NCI-H69 (cell line): ENCODE measurements at places on chromosomes 7 and 10.

DNA sequence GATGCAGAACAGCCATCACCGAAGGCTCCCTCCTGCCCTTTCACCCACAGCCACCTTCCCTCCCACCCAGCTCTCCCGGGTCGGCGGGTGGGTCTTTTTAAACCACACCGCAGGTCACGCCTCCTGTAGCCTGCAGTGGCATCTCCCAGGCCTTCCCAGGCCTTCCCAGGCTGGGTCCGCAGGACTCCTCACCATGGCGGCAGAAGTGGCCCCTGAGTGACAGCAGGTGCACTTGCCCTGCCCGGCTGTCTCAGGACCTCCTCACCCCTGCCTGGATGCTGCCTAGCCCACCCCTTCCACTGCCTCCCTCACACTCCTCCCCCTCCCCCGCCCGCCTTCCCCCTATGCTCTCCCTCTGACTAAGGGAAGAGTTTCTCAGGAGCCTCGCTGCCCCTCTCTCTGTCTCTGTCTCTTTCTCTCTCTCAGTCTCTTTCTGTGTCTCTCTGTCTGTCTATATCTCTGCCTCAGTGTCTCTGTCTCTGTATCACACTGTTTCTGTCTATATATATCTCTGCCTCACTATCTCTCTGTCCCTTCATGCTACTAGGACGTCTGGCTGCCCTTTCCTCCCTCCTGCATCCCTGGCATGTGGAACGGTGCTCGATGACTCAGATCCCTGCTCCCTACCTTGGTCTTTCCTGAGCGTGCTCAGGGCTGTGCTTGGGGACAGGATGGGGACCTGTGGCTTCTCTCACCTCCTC lies 57.5 kb downstream of the GLRX3 start:
- DNase-seq: no peak

- no peak for DNase-seq
Measured at GRCh38 chr7:90817846-90818245, 221.7 kb downstream of the CDK14 start.

- DNase-seq: peak; percentile 79
Measured at GRCh38 chr7:115005953-115006352, 84.1 kb downstream of the MDFIC start.

- no peak for DNase-seq
Measured at GRCh38 chr10:58723186-58723585, 210.5 kb downstream of the BICC1 start.

DNA sequence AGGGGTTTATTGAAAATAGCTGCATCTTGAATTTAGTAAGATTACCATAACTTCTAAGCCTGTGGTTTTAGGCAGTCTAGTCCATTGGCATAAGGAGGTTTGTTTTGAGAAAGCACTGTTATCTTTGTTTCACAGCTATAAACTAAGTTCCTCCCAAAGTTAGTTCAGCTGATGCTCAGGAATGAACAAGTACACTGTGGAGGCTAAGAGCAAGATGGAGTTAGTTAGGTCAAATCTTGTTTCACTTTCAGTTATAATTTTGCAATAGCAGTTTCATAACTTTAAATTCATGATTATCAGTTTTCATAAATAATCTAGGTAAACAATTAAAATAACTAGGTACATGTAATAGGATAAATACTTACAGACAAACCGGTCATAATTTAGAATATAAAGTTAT lies 15.4 kb downstream of the SEC61G start:
- DNase-seq: no peak

GRCh38 chr7:139776486-139777132 lies 1.2 kb downstream of the HIPK2 start:
- DNase-seq: peak; percentile 79

GRCh38 chr7:101950450-101951119 lies 133.2 kb downstream of the CUX1 start:
- DNase-seq: peak; percentile 21

DNA sequence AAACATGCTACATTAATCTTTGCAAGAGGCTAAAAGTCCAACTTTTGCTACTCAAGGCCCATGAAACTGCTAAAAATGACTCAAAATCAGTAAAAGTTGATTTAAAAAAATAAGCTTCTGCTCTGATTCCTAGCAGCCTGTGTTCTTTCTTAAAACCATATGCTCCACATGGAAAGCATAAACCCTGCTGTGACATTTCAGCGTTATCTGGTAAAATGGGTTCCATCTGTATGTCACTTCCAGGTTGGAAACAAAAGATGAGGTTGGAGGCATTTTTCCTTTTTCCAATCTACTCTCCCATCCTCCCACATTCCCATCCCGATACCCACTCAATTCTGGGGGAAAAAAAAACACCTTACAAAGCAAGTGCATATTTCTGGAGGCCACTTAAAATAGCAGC lies 439.5 kb downstream of the NEBL start:
- no peak for DNase-seq

DNA sequence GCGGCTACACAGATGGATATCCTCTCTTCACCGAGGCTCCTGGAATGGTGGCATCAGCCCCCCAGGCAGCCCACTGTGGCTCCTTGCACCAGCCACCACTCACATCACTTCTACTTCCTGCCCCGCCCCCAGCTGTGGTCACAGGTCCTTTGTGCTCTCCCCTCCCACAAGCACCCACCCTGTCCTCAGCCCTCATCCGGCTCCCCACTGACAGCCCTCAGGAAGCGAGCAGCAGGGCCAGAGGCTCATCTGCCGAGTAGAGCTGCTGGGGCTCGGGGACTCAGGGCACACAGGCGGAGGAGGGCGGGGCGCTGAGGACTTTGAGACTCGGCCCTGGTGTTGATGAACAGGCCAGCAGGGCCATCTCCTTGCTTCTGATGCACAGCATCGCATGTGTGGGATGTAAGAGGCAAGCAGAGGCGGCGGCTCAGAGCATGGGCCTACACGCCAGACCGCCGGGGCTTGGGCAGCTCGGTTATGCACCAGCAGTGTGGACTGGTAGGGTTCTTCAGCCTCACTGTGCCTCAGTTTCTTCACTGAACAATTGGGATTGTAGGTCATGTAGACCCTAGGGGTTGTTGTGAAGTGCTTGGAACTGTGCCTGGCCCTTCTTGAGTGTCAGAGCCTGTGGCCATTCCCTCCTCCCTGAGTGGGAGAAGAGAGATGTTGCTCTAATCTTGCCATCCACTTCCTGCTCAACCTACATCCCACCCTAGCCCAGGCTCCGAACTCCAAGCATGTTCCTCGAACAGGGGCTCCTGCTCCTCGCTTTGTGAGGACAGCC lies at the start of gene PRF1:
PRF1 (minus strand) TSS at position 77 of the 784 bp plus-strand sequence. CDS start 1,839 bp downstream, outside the sequence.
- no peak for DNase-seq

DNA sequence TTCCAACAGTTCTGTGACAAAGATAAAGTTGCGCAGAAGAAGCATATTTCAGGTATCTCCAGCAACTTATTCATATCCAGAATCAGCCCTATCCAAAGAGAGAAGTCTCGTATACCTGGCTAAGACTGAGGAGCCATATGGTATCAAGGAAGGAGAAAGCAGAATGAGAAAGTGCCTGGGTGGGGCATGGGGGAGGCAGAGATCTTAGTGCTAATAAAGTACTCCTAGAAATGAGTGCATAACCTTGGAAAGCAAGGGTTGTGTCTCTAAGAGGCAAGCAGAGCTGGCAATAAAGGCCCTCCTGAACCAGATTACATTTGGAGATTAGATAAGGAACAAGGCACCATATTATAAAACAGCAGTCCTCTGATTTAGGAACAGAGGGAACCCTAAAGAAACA lies 12.7 kb downstream of the TASOR2 start:
- DNase-seq: no peak

- no peak for DNase-seq
Measured at GRCh38 chr7:44182827-44183226, 6.4 kb downstream of the GCK start.

DNA sequence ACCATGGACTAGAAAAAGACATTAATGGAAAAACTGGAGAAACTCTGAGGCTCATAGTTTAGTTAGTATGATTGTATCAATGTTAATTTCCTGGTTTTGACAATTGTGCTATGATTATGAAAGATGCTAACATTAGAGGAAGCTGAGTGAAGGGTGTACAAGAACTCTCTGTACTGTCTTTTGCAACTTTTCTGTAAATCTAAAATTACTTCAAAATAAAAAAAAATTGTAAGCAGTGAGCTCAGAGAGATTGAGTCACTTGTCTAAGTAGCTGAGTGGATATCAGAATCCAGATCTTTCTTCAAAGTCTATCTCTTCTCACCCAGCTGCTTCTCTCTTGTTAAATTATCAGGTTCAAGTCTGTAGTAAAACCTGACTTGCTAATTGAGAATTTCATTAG lies 181.1 kb downstream of the PLCE1 start:
- DNase-seq: no peak

DNA sequence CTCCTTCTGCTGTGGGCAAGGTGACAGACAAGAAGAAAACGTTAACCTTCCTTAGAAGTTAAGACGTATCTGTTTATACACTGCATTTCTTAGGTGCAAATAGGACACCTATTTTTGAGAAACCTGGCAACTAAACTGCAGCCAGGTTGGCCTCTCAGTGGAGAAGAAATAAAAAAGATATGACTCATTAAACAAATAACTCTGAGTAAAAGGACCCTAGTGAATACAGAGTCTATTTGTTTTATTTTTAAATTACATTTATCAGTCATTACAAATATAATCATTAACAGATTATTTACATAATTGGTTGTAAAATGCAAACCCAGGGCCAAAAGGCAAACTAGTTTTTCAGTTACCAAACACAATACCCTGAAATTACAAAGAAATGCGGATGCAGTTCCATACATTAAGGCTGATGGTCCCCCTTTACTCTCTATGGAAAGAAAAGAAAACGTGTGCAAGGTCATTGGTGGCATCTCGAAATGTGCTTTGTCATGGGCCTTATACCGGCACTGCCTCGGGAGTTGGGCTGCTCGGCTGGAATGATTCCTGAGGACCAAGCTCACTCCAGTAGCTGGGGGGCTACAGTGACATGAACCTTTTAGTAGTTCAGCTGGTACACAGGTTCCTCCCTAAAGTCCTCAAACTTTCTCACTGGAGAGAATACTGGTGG lies 38.4 kb downstream of the ADRB1 start:
- peak; percentile 13 for DNase-seq

DNA sequence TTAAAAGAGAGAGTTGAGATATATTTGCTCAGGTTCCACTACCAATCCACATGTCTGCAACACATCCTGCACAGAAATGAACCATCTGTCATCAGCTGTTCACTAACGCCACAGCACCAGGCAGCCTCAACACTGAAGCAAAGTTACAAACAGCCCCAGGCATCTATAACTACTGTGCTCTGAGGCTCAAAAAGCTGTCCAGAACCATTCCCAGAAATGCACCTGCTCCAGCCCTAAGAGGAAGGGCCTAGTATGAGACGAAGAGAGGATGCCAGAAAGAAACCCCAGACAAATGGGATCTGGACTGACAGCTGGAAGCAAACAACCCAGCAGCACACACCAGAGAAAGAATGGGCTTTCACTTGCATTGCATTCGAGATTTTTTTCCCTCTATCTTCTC lies 159.3 kb downstream of the ELMO1 start:
- DNase-seq: peak; percentile 38

DNA sequence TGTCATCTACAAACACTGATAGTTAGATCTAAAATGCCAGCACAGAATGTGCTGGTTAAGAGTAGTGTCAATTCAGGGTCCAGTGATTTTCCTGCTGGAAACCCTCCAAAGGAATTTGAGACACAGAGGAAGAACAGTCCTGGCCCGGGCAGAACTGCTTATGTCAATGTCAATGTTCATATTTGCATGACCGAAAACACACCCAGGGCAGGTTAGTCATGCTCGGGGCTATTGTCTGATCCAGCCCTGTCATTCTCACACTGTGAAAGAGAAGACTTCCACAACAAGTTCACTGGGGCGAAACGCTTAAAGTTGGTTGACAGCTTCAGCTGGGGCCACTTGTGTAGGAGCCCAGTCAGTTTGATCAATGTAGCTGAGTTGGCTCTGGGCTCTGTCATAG lies 139.3 kb downstream of the C1GALT1 start:
- DNase-seq: no peak

DNA sequence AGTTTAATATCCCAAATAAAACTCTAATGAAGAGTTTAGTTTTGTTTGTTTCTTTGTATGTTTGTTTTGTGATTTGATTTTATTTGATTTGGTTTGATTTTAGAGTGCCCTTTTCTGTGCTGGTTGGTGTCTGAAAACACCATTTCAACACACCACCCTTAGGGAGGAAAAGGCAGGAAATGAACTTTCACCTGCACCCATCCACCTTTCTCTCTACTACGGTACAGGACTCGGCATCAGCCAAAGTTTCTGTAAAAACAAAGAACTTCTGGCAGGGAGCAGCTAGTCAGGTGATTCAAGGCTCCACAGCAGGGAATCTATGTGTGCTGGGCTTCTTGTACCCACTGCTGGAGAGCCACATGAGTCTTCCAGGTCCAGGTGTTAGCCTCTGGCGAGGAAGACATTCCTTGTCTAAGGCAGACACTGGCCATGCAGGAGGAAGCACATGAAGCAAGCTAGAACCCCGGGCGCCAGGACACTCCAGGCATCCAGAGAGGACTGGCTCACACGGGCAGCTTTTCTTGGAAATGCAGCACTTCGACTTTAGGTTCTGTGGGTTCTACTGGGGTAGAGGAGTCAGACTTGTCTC lies 22.1 kb upstream of the STK17A start:
- no peak for DNase-seq

DNA sequence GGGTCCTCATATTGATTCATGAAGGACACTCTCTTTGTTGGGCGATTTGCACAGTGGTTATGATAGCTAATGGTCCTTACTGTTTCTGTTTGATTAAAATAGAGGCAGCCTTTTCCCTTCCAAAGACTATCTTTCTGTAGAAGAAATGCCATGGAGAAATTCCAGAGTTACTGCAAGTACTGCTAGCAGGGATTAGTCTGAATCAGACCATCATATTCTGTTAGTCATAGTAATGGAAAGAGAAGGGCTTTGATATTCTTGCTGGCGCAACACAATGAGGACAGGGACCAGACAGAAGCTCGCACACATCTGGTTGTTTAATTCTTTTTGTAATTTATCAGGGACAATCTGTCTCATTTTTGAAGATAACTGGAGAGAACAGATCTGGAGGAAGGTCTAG lies 304.5 kb upstream of the FZD8 start:
- no peak for DNase-seq

DNA sequence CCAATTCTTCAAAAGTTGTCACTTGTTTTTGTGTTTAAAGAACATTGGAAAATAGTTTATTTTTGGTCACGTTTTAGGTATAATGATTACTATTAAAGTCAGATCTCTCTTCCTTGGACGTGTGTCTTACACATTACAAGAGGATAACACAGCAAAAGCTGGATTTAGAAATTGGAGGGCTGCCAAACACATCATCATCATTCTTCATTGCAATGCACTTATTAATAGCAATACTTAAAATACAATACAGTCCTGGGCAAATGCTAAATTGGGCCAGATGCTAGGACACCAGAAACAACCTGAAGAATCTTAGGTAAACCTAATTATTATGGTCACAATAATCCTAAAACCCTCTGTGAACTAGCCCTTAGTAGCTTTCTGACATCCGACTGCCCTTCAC lies 303.6 kb downstream of the DGKB start:
- DNase-seq: no peak

- DNase-seq: no peak
Measured at GRCh38 chr7:106635411-106635810, 25.5 kb downstream of the CCDC71L start.

DNA sequence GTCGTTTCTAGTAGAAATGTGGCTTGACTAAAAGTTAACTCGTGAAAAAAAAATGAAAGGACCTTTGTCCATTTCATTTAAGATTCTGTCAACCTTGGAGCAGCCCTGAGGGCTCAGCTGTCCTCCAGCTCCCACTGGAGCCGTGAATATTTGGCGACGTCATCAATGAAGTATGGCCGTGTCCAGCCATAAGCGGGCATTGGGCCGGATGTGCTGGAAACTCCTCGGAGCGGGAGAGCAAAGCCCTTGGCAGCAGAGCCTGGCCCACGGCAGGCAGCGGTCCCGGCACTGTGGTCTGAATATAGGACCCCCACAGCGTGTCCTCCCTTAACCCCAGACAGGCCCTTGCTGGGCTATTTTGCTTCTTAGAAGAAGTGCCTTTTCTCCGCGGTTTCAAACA lies 50.0 kb downstream of the JAKMIP3 start:
- no peak for DNase-seq
